ENCODE measurements at places on chromosomes 4 and X.

DNA sequence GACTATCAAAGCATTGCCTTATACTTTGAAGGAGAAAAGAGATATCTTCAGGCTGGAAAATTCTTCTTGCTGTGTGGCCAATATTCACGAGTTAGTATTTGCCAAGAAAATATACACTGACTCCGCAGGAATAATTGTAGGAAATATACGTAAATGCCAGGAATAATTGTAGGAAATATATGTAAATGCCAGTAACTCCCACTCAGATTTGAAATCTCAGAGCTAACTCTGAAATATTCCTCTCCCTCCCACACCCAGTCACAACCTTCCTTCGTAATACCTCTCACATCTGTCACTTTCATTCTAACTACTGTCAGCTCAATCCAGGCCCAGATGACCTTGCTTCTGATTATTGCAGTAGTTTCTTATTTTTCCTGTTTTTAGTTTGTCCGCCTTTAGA is 73.5 kb downstream of the WDR19 start:
- no peak for DNase-seq

GRCh38 chr4:76723924-76724323 is 174.0 kb downstream of the SOWAHB start:
- no peak for DNase-seq

DNA sequence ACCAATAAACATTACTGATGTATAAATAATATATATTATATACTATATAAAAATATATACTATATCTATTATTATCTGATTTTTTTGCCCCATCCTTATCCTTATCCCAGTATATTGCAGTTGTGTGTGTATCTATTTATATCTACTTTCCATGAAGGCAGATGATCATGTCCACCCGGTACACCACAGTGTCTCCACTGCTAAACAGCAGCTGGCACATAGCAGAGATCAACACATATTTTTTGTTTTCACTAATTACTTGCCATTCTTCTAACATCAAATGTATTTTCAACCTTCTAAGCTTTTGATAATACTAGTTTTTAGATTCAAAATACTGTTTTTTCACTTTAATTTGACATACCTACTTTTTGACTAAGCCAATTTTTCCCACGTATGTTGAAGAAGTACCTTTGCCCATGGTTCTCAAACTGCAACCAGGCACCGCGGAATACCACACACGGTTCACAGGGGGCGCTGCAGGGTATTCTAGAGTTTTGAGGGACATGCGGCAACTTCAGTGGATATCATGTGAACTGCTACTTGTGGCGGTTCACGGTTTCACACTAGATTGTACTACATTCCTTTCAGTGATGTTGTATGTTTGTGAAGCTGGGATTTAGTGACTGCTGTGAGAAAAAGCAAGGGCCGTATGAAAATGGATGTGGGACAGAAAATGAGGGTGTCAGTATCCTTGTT is 182.5 kb upstream of the NPY2R start:
- DNase-seq, result no peak

DNA sequence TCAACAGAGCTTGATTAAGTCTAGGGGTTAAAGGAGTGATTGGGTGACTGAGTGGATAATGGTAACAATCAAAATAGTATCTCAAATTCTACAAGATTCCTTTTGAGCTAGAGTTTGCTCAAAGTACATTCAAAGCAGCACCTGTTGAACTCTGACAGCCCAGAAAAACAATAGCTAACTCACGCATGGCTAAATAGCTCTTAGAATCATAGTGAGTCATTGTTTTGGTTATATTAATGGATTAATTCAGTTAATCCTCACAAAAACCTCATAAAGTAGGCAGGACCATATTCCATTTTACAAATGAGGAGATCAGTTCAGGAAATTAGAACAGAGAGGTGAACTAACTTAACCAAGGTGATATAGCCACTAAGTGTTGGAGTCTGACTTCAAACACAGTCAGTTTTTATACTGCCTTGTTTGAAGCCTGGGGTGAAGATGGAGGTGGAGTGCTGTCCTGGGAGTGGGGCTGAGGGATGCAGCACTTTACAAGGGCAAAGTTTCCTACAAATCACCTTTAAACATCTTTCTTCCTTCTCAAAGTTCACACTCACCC is 35.9 kb upstream of the PPM1K start:
- DNase-seq, result no peak

DNA sequence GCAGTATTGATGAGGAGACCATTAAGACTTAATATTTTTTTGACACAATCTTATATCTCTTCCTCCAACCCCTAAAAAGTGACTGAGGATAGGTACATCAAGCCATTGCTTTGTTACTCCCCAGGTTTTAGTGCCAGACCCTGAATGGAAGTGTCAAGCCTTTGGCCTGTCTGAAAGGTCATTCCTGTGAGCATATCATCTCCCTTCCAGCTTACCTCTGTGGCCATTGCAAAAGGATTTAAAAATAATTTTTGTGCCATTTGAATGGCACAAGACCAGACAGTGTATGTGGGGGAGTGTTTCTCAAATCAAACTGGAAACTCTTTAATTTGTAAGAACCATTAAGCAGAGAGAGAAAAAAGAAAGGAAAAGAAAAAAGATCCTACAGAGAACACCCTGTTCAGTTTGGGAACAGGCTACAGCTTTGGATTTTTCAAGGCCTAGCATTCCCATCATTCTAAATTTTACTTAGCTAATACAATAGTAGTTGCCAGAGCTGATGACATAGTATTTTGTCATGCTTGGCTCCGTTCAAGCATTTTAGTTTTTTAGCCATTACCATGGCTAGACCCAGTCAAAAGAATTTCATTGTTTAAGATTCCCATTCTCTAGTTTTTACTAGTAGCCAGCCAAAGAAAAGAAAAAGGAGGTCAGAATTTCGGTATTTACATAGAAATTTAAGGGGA is 49.6 kb downstream of the HPF1 start:
- no peak for DNase-seq

GRCh38 chr4:141860974-141861373 is 224.6 kb downstream of the IL15 start:
- no peak for DNase-seq

DNA sequence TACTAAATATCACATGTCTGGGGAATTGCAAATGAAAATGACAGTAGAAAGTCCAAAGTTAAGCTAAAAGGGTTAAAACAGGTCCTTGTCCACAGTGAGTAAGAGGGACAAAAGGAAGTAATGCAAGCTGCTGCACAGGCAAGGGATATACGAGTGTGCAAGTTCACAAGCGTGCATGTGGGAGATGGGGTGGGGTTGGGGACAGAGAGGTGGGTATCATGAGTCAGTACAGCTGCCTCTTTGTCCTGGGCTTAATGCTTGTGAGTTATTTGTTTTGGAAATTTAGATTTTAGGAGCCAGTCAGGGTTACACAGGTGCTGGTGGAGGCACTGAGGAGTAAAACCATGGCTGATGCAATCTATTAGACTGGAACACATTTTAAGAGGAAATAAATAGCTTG is 3.3 kb upstream of the GPRASP2 start:
- DNase-seq, result no peak

GRCh38 chr4:100086766-100087431 is 103.4 kb downstream of the DDIT4L start:
- DNase-seq, result no peak

- DNase-seq, result no peak
Measured at GRCh38 chr4:1012034-1012739, 761 bp downstream of the FGFRL1 start.

- DNase-seq, result no peak
Measured at GRCh38 chrX:96474029-96474740, 210.5 kb upstream of the DIAPH2 start.

GRCh38 chrX:51795136-51795535 is 51.9 kb downstream of the GSPT2 start:
- DNase-seq, result no peak

- DNase-seq, result no peak
Measured at GRCh38 chr4:152374153-152374552, 161.7 kb downstream of the FBXW7 start.

DNA sequence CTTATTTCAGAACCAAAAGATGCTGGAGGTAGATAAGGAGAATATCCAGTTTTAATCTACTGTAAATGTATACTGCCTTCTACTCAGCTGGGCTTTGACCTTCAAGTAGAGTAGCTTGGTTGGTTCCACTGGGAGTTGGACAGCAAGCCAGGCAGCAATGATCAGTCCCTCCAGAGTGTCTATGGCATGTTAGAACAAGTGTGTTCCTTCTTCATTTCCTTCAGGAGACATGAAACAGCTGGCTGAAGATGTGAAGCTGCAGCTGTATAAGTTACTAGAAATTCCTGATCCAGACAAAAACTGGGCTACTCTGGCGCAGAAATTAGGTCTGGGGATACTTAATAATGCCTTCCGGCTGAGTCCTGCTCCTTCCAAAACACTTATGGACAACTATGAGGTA is 111.1 kb downstream of the NFKB1 start:
- no peak for DNase-seq

GRCh38 chr4:174262624-174263444 is 20.6 kb downstream of the FBXO8 start:
- DNase-seq, result no peak
